ENCODE measurements at places on chromosomes 11 and 22. TPM values are rescaled to one million over a fixed set of nuclear protein-coding genes. Genes with fewer than 3 reads are reported as not detected.

- DNase-seq: no peak
Observed at GRCh38 chr22:44399906-44400762, 87.4 kb upstream of the SHISAL1 start.

GRCh38 chr11:17747131-17747955 is 12.8 kb downstream of the KCNC1 start:
- no peak for DNase-seq

DNA sequence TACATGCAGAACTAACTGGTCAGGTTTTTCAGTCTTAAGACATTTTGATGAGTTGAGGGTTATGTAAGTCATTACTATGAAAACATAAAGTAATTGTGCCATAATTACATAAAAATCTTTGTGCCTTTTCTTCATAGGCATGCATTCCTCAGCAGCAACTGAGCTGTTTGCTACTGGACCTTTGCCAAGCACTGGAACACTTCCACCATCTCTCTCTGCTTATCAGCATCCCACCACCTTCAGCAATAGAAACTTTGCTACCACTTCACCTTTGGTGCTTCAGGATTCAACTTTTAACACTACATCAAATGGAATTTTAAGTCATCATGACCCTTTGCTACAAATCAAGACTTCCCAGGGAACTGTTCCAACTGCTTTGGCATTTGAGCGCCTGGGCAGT is 39.0 kb downstream of the QSER1 start:
- DNase-seq: no peak

Gene ADM
- total RNA-seq: 74.2 TPM

Gene TM7SF2
- total RNA-seq: 52.5 TPM
